ENCODE measurements at places on chromosomes 12 and 14. TPM values are rescaled to one million over a fixed set of nuclear protein-coding genes. Genes with fewer than 3 reads are reported as not detected.

TROAP gene
- 50.0 TPM for total RNA-seq

DNA sequence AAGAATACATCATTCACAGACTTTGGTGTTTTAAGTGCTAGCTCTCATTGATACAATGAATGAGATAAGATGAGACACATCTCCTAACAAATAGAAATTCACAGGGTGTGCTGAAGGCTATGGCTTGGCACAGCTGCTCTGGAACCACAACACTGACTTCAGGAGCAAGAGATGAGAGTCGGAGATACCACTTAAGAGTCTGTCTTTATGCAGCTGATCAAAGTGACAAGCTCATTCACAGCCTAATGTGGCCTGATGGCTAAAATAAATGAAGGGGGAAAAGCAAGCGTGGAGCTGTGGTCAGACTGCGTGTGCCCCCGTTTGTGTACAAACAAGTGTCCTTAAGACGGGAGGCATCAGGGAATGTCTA is 29.7 kb upstream of the FAM181A start:
- DNase-seq, result no peak

DNA sequence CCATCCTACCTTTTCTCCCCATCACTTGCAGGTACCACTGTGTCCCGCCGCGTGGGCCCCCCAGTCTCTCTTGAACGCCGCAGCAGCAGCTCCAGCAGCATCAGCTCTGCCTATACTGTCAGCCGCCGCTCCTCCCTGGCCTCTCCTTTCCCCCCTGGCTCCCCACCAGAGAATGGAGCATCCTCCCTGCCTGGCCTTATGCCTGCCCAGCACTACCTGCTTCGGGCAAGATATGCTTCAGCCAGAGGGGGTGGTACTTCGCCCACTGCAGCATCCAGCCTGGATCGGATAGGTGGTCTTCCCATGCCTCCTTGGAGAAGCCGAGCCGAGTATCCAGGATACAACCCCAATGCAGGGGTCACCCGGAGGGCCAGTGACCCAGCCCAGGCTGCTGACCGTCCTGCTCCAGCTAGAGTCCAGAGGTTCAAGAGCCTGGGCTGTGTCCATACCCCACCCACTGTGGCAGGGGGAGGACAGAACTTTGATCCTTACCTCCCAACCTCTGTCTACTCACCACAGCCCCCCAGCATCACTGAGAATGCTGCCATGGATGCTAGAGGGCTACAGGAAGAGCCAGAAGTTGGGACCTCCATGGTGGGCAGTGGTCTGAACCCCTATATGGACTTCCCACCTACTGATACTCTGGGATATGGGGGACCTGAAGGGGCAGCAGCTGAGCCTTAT is 9.2 kb downstream of the ARHGAP9 start:
- no peak for DNase-seq

DNA sequence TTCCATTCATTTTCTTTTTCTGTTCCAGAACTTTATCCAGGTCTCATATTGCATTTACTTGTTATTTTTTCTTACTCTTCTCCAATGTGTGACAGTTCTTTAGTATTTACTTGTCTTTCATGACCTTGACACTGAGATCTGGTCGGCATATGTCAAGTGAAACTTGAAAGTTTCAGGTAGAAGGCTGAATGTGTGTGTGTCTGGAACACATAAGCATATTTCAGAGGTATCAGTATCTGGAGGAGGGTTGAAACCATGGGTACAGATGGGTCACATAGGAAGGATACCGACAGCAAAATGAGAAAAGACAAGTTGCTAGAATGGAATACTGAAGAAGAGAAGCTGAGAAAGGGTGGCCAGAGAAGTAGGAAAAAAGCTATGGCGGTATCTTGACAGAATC is 22.5 kb upstream of the PTGDR start:
- DNase-seq, result no peak

DNA sequence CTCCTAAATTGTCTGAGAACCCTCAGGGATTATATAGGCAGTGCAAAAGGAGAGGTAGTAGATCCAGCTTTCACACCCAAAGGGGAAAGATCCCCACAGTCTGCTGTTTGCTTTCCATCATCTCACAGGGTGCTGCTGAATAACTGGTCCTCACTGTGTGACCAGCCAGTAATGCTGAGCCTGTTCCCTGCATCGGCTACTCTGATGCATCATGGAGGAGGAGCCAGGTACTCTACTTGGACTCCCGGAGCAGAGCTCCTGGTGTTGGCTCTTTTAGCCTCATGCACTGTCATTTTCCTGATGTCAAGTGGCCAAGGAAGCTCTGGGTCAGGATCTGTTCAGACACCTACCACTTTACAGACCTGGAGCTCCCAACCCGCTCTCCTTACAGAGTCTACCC is 127.4 kb upstream of the ATF1 start:
- no peak for DNase-seq

DNA sequence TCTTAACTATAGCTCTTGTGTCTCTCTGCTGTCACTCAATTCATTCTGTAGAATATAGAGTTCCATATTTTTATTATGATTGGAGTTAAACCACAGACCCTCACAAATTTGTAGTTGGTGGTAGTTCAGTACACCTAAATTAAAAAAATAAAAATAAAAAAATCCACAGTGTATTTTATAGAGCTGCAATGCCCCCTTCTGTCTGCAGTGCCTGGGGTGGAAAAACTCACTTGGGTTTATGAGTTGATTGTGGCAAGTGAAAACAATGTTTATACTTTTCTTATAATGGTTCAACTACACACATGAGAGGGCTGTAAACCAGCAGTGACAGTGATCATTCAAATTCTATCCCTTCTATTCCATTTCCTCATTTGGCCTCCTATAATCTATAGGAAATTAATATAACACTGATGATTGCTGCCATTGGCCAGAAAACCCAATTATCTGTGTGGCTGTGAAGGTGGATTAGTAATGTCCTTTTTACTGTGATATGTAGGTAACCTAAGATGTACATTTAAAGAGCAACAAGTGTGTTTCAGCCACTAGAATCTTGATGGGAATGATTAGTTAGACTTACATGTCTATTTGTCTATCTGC is 166.9 kb upstream of the LRIG3 start:
- no peak for DNase-seq

GRCh38 chr14:35375558-35376025 is 29.0 kb downstream of the NFKBIA start:
- DNase-seq, result no peak

GRCh38 chr12:122081697-122082221 is 3.2 kb downstream of the MLXIP start:
- DNase-seq, result no peak

- DNase-seq, result no peak
These were observed 72.8 kb upstream of the ARHGAP5 start for GRCh38 chr14:32004300-32004699.

DNA sequence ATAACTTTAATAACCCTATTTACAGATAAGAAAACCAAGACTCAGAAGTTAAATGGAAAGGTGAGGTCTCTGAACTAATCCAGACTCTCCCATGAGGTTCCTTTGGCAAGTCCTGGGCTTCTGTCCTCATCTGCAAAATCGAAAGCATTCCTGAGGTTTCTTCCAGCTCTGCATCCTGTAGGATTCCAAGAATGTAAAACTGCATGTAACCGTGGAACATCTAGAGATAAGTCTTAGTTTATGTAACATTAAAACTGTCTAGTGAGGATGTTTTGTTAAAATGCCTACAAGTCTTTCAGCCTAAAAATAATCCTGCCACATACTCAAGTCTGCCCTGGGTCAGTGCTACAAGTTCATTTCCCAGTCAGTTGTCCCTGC is 7.3 kb upstream of the ITFG2 start:
- no peak for DNase-seq

DNA sequence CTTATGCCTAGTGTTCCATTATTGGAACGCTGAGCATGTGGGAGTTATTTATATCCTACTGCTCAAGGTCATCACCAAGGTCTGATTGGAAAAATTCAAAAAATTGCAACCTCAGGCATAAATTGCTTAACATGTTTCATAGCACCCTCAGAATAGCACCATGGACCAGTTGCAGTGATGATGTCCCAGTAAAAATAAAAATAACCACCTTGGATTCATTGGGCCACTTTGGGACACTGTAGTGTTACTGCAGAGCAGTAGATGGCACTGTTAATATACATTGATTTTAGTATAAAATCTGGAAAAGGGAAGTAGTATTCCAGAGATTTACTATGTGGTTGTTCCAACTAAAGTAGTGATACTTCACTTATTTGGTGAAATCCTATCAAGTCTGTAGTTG is 31.0 kb upstream of the PTCSC3 start:
- no peak for DNase-seq

- no peak for DNase-seq
These were observed 22.1 kb downstream of the IL26 start for GRCh38 chr12:68203460-68203875.

DNA sequence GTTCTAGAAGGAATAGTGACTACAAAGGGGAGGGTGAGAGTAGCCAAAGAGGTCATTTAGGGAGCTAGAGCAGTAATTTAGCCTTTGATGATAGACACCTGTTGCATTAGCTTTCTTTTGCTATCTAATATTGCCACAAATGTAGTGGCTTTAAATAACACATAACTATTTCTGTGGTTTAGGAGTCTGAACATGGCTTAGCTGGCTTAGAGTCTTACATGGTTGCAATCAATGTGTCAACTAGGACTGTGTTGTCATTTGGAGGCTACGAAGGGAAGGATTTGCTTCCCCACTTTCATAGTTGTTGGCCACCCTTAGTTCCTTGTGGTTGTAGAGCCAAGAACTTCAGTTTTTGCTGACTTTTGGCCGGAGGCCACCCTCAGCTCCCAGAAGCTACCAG is 99.9 kb downstream of the C12orf50 start:
- no peak for DNase-seq

GRCh38 chr14:92626041-92626440 is 112.5 kb downstream of the RIN3 start:
- DNase-seq, result no peak

DNA sequence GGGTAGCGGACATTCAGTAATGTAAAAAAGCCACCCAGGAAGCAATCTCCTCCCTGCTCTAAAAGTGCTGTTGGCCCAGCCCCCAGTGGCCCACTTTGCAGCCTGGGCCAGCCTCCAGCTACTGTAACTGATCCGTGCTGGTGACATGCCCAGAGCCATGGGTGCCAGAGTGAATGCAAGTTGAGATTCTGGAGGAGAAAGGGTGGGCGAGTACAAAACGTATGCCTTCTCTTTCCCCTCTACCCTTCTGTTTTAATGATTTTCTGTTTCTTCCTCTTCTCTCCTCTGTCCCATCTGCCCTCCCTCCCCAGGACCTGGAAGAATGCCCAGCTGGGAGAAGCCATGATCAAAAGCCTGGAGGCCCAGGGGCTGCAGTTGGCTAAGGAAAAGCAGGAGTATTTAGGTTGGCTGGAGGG is 16.9 kb downstream of the PLEKHD1 start:
- DNase-seq, result no peak

DNA sequence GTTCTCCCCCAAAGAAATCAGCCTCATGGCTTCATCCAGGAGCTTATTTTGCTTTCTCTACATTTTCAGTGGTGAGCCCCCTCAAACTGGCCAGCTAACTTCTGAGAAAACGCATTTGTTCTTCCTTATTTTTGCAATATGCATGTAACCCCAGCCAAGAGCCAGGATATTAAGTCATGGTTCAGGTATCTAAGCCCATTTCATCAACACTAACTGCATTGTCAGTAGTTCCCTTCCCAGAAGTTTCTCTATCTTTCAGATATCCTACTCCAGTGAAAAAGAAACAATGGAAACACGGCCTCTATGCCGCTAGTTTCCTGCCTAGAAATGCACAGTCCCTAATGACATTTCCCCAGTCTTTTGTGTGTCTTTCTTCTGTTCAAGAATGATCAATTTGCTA is 102.8 kb upstream of the RASSF8 start:
- DNase-seq, result no peak

- DNase-seq, result no peak
These were observed 167.0 kb downstream of the EFCAB11 start for GRCh38 chr14:89787525-89787924.

GRCh38 chr12:32010631-32011336 is 51.6 kb downstream of the RESF1 start:
- no peak for DNase-seq

DNA sequence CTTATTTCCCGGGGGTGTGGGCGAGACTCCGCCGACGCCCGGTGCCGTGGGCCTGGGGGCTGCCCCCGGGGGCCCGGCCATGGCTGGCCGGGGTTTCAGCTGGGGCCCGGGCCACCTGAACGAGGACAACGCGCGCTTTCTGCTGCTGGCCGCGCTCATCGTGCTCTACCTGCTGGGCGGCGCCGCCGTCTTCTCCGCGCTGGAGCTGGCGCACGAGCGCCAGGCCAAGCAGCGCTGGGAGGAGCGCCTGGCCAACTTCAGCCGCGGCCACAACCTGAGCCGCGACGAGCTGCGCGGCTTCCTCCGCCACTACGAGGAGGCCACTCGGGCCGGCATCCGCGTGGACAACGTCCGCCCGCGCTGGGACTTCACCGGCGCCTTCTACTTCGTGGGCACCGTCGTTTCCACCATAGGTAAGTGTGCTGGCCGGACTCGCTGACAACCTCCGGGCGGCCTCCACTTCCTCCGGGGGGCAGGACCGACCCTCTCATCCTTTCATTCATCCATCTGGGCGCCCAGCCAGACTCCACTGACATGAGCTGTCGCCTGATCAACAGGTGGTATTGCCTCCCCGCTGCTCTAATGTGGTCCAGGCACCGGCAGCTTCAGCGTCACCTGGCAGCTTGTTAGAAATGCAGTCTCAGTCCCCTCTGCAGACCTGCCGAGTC is 467 bp downstream of the KCNK13 start:
- no peak for DNase-seq
